ENCODE measurements at places on chromosomes 1 and 21.

- no peak for DNase-seq
Observed at GRCh38 chr1:154871374-154871773, 1.3 kb upstream of the KCNN3 start.

DNA sequence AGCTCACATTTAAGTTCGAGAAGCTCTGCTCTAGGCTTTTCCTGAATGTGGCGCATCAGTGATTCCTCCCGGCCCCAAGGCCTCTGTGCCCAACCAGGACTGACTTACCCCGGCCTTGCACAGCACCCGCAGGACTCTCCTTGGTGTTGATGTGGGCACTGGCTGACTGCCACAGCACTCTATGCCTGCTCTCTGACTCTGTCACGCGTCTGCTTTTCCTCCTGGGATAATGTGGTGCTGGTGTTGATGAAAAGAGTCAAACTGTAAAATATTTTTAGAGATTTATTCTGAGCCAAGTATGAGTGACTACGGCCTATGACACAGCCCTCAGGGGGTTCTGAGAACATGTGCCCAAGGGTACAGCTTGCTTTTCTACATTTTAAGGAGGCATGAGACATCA is 15.5 kb upstream of the SLC2A5 start:
- DNase-seq = no peak

GRCh38 chr1:202752774-202753173 is 42.5 kb upstream of the SYT2 start:
- no peak for DNase-seq

- DNase-seq = no peak
Observed at GRCh38 chr1:179973198-179974110, 18.8 kb downstream of the CEP350 start.

DNA sequence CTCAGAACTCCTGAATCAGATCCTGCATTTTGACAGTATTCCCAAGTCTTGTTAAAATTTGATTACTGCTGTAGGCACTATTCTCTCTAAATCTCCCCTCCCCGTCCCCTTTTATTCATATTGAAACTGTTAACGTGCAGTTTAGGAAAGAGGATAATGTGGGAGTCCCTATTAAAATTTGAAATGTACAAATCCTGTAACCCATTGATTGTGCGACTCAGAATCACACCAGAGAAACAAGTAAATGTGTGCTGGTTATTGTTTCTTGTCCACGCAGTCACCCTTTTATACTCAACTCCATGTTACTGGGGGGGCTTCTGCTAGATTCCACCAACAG is 584 bp upstream of the LTN1 start:
- DNase-seq = no peak

- DNase-seq = no peak
Observed at GRCh38 chr1:153546796-153547559, 1.4 kb upstream of the S100A4 start.

DNA sequence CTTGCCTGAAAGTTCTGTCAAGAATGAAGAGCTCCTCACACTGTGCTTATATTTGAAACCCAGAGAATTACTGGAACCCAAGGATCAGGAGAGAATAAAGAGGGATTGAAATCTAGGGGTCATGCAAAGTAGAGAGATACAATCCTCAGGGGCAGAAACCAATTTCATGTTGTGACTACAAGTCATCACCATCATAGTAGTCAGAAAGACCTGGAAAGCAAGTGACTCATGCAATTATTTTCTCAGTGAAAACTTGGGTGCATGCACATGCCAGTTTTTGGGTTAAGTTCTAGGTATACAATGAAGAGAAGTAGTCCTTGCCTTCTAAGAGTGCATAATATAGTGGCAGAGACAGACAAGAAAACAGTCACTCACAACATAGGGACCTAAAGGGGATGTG is 210.0 kb downstream of the ZC3H11B start:
- no peak for DNase-seq

DNA sequence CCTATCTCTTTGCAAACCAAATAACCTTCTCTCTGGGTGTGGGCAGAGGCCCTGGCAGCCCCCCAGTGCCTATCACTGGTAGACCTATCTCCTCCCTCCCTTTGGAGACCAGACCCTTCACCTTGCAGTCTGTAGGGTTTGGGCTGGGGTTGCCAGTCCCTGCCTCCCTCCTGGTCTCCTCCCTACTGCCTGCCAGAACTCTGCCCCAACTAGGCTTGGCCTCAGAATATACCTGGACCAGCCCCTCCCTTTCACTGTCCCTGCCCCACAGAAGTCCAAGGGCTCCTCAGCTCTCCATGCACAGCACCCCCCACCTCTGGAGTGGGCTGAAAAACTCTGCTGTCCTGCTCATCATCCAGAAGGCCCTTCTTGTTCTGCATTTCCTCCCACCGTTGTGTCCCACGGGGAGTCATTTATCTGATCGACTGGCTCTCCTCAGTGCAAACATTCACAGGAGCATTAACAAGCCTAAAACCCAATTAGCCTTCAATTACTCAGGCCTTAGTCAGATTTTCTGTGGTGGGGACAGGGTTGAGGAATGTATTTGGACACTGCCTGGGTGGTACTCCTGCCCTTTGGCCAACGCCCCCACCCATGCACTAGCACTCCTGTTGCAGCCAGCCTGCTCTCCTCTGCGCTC is 27.7 kb upstream of the DMBX1 start:
- DNase-seq = no peak

- no peak for DNase-seq
Observed at GRCh38 chr1:21192871-21193270, 16.2 kb upstream of the EIF4G3 start.

DNA sequence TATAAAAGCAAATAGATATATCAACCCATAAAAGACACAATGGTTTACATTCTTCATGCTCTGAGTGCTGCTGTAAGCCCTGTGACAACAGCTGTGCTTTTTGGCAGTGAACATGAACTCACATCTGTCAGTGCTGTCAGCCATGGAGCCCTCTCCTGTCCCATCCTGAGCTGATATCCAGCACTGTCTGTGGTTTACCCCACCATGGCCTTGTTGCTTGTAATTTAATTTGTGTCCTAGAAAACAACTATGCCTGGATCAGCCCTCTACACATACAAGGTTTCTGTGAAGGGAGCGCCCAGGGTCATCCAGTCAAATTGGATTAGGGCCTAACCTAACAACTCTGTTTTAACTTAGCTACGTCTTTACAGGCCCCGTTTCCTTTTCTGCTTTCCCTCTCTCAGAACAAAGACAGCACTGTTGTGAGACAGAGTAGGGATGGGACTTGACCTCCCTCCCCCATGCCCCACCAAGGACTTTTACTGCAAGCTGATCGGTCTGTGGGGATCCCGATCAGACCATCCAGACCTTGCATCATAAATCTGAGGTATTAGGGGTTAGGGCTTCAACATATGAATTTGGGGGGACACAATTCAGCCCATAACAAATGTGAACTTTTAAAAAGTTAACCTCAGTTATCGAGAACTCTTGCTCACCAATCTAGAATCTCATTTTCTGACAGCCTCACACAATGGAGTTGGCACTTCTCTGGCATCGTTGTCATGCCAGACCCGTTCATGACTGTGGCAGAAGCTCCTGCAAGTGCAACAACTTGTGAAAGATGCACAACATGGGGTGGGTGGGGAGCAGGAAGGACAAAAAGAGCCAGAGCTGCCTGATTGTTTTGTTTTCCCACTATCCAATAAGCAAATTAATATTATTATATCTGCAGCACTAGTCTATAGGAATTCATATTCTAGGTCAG is 16.4 kb upstream of the SLC44A3 start:
- no peak for DNase-seq

- no peak for DNase-seq
Observed at GRCh38 chr1:109912214-109912861, 1.7 kb downstream of the CSF1 start.

- DNase-seq = no peak
Observed at GRCh38 chr1:64269558-64269884, 66.1 kb downstream of the UBE2U start.

DNA sequence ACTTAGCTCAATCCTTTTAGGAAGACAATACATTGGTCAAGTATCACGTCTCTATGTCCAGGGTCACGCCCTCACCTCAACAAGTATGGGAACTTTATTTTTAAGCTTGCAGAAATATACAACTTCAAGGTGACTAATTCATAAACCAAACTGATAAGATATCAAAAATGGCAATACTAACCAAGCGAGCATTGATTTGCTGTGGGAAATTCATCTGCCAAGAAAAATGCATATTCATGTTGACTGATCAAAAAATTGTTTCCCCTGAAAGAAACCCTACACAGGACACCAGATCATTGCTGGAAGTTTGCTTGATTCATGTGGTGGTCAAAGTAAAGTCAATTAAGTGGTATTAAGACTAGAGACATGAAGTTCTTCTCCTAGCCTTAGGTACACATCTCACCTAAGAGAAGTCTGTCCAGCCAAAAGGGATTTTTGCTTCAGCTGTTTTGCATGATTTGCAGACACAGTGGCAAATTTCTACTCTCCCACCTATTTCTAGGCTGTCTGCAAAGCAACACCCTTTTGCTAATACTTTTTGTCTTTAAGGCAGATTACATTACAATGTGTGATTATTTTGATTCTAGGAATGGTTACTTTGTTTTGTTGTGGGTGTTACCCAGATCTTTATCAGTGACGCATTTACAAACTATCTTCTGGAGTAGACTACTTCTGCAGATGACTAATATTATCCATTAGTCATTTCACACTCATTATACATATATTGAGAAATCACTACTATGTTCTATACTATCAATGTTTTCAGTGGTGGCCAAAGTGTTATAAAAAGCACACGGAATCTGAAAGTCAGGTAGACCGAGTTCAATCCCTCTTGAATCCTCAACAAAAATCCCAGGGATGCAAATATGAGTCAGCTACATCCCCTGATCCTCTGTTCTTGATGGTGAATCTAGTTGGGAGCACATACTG is 12.4 kb downstream of the SAMSN1 start:
- DNase-seq = peak; percentile 0

DNA sequence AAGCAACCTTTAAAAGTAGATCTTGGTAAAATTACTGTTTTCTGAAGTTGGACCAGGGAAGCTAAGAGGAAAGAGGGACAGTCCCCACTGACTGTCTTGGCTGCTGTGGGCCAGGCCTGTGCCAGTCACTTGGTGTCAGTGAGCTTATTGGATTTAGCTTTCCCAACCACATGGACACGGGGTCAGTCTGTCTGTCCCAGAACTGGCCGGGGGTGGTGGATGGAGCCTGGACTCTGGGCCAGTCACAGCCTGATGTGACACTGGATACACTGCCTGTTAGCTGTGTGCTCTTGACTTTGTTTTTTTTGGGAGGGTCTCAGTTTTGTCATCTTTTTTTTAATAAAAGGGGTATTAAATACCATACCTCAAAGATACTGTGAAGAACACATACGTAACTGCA is 96.7 kb downstream of the GALNT2 start:
- no peak for DNase-seq

All from fibroblast of skin of left biceps (primary cell).